ENCODE measurements at places on chromosomes 5 and 9. TPM values are rescaled to one million over a fixed set of nuclear protein-coding genes. Genes with fewer than 3 reads are reported as not detected.

The SUSD1 gene
- 27.4 TPM for polyA plus RNA-seq

The DCAF12 gene
- polyA plus RNA-seq, result 26.3 TPM

The OR1Q1 gene
- polyA plus RNA-seq, result 0.17 TPM

The DTWD2 gene
- polyA plus RNA-seq, result 2.8 TPM

The TICAM2 gene
- polyA plus RNA-seq, result 10.3 TPM

The KCNV2 gene
- polyA plus RNA-seq, result not detected

The RANBP3L gene
- polyA plus RNA-seq, result 0.09 TPM

The RLN2 gene
- not detected for polyA plus RNA-seq

The MARVELD2 gene
- 2.9 TPM for polyA plus RNA-seq

The GTF3C4 gene
- 6.8 TPM for polyA plus RNA-seq

The ADAMTS13 gene
- polyA plus RNA-seq, result 0.45 TPM

The ZNF483 gene
- polyA plus RNA-seq, result 0.53 TPM

The UNC5A gene
- polyA plus RNA-seq, result 0.01 TPM

The SH3RF2 gene
- 0.53 TPM for polyA plus RNA-seq

The SLC25A2 gene
- polyA plus RNA-seq, result not detected

The ERBIN gene
- 69.1 TPM for polyA plus RNA-seq

DNA sequence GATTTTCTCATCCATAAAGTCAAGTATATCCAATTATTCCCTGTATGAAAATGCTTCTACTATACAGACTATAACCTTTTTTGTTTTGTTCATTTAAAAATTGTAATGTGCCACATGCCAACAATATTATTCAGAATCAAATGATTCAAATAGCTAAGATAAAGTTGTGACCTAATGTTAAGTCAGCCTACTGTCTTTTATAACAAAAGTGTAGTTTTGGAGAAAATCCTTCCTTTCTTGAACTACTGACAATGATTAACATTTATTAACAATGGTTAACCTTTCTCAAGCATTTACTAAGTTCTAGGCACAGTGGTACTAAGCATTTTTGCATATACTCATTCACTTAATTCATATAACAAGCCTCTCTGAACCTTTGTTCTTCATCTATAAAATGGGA lies 25.0 kb downstream of the CSF2 start:
- DNase-seq, result no peak

- DNase-seq, result peak; percentile 6
Observed at GRCh38 chr9:100108559-100108958, 9.5 kb downstream of the INVS start.

DNA sequence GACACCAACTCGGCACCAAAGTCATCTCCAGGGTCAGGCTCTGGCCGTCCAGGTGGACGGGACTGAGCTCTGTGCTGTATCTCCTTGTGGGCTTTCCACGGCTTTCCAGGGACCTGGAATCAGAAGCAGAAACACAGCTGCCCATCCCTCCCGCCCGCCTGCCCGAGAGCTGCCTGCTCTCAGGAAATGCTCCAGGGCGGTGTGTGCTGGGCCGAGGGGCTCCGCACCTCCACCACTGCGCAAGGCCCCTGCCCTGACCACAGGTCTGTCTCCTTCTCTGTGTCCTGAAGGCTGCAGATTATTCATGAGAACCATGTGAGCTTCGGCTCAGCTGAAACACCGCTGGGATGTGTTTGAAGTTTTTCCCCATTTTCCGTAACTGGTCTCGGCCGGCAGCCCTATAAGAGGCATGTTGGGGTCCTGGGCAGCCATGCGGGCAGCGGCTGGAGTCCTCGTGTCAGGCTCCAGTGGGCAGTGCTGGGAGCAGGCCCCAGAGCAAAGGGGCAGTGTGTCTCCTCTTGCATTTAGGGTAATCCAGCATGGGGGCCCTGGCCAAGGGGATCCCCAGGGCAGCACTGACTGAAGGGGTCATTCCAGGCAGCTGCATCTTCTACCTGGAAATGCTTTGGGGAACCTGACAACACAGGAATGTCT lies 22.8 kb downstream of the NKD2 start:
- no peak for DNase-seq

DNA sequence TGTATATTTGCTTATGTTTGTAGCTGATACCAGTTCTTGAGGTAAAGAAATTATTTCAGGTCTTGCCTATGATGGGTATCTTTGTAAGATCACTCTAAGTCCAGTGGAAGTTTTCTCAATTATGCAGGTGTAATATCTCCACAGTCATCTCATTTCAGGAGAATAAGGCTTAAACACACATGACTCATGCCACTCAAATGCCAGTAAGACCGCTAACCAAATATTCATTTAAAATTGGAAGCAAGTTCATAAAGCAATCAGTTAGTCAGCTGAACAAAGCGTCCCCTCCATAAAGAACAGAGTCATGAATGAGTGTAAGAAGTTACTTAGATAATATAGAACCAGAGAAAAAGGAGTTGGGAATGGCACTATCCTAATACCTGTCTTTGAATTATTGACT lies 248.7 kb downstream of the LURAP1L start:
- DNase-seq, result peak; percentile 41

DNA sequence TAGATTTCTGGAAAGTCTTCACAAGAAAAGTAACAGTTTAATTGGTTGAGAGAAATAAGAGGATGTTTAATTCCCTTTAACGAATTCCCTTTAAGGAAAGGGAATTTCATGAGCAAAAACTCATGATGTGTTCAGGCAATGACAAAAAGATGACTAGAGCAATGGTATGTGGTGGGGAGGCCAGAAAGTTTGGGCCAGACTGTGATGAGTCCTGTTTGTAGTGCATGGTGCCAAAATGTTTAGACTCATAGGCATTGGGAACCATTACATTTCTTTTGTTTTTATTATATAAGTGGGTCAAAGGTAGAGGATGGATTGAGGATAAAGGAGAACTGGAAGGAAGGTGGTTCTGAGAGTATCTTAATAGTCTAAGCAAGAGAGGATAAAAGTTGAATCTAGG lies 10.9 kb downstream of the CNTRL start:
- peak; percentile 30 for DNase-seq

- no peak for DNase-seq
Observed at GRCh38 chr5:126925482-126925881, 104.9 kb downstream of the MARCHF3 start.

GRCh38 chr9:18890372-18890771 lies 142.6 kb downstream of the SAXO1 start:
- DNase-seq, result peak; percentile 78

DNA sequence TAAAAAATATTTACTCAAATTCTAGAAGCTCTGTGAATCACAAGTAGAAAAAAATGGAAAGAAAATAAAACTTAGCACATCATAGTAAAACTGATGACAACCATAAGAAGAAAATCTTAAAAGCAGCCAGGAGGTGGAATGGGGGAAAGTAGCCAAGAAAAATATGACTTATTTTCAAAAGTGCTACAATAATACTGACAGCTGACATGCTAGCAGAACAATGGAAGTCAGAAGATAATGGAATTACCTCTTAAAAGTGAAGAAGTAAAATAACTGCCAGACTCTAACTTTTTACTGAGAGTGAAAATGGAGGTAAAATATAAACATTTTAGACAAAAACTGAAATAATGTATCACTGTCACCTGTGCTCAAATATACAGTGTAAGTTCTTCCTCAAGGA lies 532.2 kb upstream of the SGCD start:
- peak; percentile 3 for DNase-seq

DNA sequence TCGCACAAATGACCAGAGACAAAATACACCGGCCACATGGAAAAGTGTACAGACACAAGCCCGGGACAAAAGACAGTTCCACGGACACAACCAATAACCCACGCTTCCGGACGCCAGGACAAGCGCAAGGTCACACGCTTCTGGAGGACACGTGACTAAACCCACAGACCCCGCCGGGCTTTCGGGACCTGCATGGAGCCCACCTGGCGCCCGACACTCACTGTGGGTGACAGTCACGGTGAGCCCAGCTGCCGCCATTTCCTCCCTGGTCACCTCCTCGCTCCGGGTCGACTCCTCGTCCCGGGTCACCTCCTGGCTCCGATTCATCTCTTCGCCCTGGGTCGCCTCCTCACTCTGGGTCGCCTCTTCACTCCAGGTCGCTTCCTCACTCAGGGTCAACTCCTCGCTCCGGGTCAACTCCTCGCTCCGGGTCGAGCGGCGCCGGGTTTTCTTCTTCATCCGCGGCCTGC lies 470 bp downstream of the BAG1 start:
- DNase-seq, result no peak

GRCh38 chr5:172280317-172280716 lies 3.2 kb downstream of the UBTD2 start:
- no peak for DNase-seq

- DNase-seq, result no peak
Observed at GRCh38 chr5:80225934-80226326, 29.9 kb downstream of the SERINC5 start.

DNA sequence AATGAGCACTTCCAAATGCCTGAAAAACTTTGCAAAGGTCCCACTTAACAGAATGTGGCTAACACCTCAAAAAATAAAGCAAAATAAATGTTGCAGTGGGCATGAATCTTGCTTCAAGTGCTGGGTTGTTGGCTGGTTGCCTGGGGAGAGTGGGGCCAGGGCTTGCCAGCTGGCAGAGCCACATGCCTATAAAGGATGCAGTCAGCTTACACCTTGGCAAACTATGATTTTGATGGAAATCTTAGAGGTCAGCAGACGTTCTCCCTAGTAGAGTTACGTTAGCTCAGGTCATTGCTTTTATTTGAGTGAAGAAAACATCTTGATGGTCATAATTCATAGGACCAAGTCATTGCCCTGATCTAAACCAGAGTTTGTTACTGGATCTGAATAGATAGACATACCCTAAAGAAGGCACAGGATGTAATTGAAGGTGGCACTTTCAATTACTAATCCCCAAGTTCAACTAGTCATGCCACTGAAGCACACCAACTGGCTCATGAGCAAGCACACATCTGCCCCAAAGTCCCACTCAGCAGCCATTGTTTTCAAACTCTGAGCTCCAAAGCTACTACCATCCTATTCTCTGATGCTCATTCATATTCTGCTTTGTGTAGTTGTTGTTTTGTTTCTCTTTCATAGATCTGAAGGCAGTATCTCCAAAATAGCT lies 51.2 kb upstream of the ZSWIM6 start:
- DNase-seq, result no peak

GRCh38 chr5:98771382-98772109 lies 1.9 kb upstream of the RGMB start:
- peak; percentile 84 for DNase-seq

DNA sequence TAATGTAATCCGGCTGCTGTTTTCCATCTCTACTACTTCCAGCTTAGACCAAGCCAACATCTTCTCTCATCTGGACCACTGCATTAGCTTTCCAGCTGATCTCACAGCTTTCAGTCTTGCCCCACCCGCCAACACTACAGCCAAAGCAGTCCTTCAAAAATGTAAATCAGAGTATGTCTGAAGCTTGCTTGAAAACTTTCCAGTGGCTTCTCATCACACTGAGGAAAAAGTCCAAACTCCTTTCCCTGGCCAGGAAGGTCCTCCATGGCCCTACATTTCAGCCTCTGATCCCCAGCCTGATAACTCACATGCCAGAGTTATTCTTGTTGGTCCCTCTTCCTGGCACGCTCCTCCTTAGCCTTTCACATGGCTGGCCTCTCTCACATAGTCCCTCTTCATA lies 38.5 kb downstream of the TTC1 start:
- no peak for DNase-seq

DNA sequence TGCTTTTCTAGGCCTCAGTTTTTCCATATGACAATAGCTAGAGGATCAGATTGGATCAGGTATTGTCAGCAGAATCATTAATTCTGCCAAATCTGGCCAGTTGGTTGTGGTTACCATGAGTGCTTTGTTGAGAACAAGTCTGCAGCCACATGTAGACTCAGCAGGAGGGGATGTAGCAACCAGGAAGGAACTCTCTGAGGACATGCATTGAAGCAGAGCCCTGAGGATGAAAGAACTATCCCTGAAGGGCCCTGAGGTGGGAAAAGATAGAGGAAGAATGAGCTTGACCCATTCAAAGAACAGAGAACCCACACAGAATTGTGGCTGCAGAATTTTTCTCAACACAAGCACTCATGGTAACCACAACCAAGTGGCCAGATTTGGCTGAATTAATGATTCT lies 60.1 kb upstream of the AFAP1L1 start:
- DNase-seq, result peak; percentile 68

DNA sequence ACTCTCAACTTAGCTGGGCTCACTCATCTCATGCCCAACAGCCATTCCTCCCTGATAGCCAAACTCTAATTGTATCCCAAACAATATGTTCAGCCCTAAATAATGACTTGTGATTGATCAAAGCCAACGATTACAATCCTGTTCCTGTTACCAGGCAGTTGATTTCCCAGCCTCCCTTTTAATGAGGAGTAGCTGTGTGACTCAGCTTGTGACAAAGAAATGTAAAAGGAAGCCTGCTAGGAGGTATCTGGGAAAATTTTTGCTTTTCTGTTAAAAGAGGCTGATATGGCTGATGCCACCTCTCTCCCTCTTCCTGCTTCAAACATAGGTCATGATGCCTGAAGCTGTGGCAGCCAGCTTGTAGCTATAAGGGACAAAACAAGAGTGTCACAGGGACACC lies 19.6 kb upstream of the ENC1 start:
- DNase-seq, result no peak

- DNase-seq, result peak; percentile 90
Observed at GRCh38 chr9:113219969-113220368, 1.1 kb downstream of the FKBP15 start.

DNA sequence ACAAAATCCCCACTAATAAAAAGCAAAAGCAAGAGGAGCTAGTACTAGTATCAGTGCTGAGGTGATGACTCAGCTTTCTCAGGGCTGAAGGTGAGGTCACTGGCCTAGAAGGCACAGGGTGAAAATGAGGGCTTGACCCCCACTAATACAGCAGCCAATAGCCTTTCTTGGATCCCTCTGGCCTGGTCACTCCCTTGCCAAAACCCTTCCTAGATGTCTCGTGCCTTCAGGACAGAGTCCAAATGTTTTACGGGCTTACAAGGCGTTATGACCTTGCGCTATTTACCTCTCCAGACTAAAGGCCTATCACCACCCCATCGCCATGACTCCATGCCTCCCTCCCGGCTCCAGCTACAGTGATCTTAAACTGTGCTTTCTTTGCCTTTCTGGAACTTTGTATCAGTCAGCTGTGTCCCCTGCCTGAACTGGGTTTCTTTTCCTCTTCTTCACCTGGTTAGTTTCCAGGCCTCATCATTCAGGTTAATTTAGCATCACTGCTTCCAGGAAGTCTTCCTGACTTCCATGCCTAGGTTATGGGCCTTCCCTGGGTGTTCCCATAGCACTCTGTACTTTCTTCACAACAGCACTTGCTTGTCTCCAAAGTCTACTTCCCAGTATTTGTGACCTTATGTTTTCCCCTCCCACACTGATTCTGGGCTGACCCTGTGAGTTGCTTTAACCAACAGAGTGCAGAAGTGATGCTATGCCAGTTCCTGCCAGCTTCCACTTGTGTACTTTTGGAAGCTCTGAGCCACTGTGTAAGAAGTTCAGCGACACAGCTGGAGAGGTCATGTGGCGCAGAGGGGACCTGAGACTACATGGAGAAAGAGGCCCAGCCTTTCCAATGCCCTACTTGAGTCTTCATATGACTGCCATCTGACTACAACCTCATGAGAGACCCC lies 4.2 kb upstream of the DELE1 start:
- no peak for DNase-seq

DNA sequence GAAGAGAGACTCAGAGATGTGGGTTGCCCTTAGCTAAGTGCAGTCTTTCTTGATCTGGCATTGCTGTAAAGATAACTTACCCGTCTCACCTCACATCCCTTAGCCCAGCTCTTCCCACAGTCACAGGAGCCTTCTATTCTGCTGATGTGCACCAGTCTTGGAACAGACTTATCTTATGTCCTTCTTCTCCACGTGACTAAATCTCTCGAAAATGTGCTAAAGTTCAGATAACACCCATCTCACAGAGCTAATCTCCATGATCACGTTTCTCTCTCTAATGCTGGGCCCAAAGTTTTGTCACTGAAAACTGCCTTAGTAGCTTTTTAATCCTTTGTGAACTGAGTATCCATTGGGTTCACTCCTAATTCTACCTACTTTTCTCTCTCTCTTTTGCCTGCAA lies 16.7 kb downstream of the SLC36A1 start:
- DNase-seq, result no peak

Data from fibroblast of lung (primary cell).